Activated naive CD4-positive, alpha-beta T cell (primary cell): ENCODE measurements at places on chromosomes 1 and 21.

DNA sequence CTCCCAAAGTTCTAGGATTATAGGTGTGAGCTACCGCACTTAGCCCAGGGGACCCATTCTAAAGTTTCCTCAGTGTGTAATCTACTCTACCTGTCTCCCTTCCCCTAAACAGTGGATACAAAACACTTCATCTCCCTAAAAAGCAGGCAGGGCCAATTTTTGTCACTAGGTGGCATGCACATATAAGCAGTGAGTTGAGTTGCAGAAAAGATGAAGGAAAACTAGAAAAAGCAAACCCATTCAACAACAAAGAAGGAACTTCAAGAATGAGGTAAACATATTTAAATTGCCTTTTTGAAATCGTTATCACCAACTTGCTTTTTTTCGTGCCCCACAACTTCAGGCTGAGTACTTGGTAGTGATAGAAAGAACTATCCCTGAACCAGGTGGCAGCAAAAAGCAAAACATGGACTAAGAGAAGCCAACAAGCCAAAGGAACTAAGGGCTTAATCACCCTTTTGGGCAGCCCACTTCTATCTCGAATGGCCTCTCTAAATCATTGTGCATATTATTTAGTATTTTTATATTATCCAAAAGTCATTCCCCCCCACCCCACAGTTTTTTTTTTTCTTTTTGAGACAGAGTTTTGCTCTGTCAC is 19.7 kb upstream of the ALDH9A1 start:
- DNase-seq: peak; percentile 0

- no peak for DNase-seq
Observed at GRCh38 chr1:21852282-21853130, 40.4 kb downstream of the LDLRAD2 start.

DNA sequence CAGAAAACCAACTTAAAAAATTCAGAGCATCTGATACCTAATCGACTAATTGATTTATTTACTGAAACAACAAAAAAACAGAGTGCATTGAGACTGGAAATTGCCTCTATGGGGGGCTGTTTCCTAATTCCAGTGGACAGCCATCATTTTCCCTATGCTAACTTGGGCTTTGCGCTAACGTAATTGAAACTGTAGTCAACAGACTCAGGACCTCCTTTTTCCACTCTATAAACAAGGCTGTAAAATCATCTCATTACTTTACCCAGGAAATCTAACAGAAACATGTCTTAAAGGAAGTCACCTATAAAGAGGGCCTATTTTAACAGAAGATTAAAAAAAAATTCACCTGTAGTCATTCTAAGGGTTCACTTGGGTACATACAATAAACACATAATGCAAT is 2.1 kb downstream of the ERG start:
- no peak for DNase-seq

GRCh38 chr1:220887202-220887519 is 7.9 kb downstream of the HLX start:
- DNase-seq: no peak

DNA sequence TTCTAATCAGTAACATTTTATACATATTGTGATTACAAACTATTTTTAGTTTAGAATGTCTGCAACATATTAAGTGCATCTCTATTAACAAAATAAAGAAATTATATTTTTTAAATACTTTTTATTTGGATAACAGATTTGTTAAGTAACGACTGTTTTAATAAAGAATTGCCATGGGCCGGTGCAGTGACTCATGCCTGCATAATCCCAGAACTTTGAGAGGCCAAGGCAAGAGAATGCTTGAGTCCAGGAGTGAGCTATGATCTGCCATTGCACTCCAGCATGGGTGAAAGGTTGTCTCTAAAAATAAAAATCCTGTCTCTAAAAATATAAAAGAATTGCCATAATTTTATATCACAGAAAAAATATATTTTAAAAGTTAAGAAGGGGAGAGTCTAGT is 4.1 kb downstream of the LRRIQ3 start:
- DNase-seq: no peak

DNA sequence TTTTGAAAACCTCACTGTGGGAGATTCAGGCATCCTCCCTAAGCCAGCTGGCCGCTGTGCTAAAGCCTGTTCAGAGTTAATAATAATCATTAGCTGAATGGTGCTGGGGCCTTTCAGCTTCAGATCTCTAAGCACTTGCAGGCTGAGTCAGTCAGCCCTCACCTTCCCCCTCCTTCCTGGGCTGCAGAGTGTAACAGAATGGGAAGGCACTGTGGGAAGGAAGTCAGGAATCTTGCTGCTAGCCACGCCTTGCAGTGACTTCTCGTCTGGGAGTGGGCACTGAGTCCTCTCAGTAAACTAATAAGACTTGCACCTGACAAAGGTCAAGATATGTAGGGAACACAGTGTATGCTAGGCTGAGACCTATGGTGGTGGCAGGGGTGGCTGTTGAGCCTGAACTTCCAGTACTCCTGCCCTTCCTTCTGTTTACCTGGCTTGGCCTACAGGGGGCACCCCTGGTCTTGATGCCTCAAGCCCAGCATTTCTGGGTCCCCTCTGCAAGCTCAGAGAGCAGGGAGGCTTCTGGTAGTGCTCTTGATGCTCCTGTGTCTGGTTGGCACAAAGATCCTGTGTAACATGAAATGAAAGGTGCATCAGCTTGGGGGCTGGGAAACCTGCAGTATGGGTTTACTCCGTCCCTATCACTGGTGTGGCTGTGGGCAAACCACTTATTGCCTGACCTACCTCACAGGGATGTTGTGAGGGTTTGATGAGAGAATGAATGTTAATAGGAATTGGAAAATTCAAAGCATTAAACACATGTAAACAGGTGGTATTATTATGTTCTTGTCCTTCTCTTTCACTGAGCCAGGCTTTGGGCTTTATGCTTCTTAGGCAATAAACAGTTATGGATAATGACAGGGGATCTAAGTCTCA is 6.0 kb downstream of the CYB561D1 start:
- peak; percentile 18 for DNase-seq

- no peak for DNase-seq
Observed at GRCh38 chr1:232443372-232443771, 186.6 kb downstream of the SIPA1L2 start.

DNA sequence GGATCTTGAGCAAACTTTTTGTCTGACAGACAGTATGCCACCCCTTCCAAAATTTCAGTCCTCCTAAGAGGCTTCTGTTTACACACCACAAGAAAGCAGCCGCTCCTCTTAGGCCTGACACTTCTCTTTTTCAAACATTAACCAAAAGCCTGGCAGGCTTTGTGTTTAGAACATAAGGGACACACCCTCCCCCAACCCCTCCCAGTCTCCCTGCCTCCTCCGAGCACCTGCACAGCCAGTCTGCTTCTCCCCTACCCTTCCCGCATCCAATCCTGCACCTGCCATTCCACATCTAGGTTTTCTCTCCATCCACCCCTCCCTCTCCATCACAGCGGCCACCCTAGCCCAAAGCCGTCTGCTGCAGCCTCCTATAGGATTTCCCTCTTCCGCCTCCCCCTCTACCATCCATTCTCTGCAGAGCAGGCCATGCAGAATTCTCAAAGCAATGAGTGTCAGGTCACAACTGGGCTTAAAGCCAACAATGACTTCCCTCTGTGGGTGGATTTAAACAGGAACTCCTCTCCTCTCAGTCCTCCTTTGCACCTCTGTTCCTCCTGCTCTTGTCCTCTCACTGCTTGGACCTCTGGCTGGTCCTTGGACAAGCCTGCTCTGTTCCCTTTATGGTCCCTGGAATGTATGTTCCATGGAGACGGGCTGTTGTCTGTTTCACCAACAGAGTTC is 478.2 kb downstream of the NPHP4 start:
- no peak for DNase-seq

DNA sequence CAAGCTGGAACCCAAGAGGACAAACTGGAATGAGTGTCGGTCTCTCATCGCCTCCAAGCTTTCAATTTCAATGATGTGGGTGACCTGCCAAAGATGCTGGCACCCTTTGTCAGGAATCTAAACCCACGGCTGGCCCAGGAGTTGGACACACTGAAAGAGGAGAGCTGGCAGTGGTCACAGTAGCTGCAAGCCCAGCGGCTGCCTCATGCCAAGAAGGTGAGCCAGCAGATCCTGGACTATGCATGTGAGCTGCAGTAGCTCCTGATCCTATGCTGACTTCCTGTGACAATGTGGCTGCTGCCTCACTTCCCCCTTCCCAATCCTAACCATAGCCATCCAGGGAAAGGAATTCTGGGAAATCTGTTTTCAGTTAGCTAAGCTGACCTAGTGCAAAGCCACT is 117.0 kb upstream of the VAV3 start:
- DNase-seq: no peak

DNA sequence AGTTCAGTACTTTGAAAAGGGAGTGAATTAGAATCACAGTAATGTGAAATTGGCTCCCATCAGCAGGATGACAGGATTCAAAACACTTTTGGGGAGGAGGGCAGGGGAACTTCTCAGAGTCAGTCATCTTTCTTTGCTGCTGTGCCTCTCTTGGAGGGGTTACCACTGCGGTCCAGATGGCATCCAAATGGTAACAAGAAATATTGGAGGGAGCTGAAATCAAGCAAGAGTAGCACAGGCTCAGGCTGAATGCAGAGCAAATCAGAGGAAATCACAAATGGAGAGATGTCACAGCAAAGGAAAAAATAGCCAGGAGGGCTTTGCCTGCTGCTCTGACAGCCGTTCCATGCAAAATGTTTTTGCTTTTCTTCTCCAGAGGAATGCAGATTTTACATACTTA is 75.0 kb upstream of the C8B start:
- DNase-seq: no peak

- DNase-seq: no peak
Observed at GRCh38 chr1:147169840-147170674, 2.2 kb downstream of the PRKAB2 start.

- DNase-seq: no peak
Observed at GRCh38 chr1:61337037-61337436, 254.7 kb downstream of the NFIA start.

- no peak for DNase-seq
Observed at GRCh38 chr1:70737125-70737524, 310.5 kb downstream of the PTGER3 start.

GRCh38 chr1:48073798-48074530 is 76.8 kb upstream of the TRABD2B start:
- no peak for DNase-seq

GRCh38 chr21:27155130-27155500 is 188.2 kb upstream of the ADAMTS5 start:
- DNase-seq: no peak

GRCh38 chr1:236774926-236775325 is 20.2 kb upstream of the MTR start:
- DNase-seq: no peak

GRCh38 chr1:241827264-241827663 is 20.7 kb upstream of the EXO1 start:
- no peak for DNase-seq

DNA sequence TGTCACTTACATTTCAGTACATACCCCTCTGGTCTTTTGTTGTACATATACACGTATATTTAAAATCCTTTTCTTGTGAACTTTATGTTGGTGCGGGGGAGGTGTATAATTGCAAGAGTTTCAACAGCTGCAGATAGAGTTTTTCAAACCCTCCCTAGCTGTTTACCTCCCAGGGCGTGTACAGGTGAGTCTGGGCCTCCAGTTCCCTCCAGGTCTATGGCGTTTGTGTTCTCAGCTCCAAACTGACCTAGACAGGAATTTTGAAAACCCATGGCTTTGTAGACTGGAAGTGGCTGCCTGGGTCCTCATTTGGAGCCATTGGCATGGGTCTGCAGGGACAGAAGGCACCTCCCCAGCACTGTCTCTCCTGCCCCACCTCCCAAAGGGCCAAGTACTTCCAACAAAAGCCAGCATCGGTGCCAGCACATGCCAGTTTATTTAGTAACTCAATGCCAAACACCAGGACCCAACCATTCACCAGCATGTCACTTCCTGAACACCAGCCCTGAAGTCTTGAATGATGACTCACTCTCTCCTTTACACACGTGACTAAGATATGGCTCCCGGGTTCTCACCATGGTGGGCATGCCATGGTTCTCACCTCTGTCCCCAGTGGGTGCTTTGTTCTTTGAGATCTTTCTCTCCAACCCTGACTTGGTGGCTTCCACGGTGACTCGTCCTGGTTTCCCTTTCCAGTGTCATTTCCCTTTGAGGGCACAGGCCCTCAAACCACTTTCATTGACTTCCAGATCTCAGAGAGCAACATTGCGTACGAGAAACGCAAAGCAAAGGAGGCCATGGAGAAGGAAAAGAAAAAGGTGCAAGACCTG is 57.3 kb upstream of the EFHD2 start:
- no peak for DNase-seq

GRCh38 chr1:234164098-234164709 is 209.1 kb upstream of the COA6 start:
- DNase-seq: no peak

- DNase-seq: no peak
Observed at GRCh38 chr1:34987018-34987417, 1.9 kb upstream of the TMEM35B start.

DNA sequence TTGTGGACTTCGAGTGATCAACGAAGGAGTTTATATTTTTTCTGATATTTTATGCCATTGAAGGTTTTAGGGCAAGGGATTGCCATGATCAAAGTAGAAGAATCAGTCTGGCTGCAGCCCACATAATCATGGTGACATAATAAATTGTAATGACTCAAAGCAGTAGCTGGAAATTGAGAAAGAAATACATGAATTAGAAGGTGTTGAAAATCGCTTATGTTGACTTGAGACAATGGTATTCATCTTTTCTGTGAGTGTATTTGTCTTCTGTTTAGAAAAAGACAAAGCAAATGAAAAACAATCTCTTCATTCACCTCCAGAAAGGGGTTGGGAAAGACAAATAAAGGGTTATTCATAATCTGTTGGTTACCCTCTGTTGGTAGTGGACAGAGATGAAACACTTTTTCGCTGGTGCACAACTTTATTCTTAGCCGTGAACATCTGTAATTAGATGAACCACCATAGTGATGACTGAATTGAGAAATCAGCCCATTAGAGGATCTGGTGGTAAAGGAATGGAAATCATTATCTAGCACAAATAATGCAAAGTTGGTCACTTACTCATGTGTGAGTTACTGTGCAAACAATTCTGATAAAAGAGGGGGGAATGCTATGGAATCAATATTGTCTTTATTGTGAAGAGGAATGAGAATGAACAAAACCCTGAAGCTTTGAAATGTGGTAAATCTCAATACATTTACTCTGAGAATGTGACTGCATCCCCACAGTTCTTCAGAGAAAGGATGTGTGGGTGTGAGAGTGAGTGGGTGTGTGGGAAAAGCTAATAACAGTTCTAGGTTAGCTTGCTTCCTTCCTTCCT is 121.8 kb downstream of the NTNG1 start:
- DNase-seq: no peak

- DNase-seq: no peak
Observed at GRCh38 chr1:197481101-197481500, 213.0 kb downstream of the CRB1 start.
